ENCODE measurements at places on chromosomes 3 and 15.

GRCh38 chr3:194773216-194773615 is 87.5 kb downstream of the FAM43A start:
- no peak for DNase-seq

- DNase-seq = no peak
These were observed 10.8 kb upstream of the LRRC2 start for GRCh38 chr3:46576879-46577278.

GRCh38 chr15:84873997-84874396 is 10.5 kb upstream of the SLC28A1 start:
- no peak for DNase-seq

DNA sequence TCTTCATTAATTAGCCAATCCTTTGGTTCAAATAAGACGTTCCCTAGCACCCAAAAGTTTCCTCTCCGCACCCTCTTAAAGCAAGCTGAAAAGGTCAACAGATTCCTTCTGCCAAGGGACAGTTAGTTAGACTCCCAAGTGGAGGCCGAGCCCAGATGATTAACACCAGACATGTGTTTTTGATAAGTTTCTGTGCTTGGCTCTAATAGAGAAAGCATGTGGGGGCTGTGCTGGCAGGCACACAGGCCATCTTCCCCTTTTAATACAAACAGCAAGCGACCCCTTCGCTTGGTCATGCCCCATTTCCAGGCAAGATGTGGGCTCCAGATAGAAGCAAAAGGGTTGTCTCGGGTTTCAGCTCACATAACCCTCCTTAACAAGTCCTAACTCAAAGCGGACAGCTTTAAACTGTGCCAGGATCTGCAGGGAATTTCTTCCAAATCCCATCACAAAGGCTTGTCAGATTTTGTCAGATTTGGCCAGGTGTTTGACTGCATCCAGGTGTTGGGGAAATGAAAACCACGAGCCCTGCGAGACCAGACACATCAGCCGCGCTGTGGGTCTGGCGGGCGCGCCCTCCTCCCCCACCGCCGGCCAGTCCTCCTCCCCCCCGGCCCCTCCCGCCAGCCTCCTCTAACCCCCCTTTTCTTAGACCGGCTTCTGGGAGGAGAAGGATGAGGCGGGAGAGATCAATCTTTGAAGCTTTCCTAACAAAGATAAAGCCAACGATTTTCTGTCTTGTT is 3.3 kb downstream of the HES1 start:
- DNase-seq = no peak

DNA sequence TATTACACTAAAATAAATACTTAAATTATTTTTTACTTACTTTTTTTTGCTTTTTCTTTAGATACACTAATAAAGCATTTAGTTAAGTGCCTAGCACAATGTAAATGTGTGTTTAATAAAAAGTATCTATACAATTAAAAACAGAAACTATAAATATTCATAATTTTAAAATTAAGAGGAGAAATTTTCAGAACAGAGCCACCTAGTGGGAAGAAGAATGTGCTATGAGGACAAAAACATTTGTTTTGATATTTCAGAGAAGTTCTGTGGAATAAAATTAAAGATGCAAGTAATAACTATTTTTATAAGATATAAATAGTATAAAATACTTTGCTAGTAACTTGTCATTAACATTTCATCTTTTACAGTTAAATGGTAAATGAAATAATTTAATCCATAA is 33.6 kb upstream of the PLSCR5 start:
- no peak for DNase-seq

- DNase-seq = no peak
These were observed 20.9 kb downstream of the NME9 start for GRCh38 chr3:138308783-138309182.

DNA sequence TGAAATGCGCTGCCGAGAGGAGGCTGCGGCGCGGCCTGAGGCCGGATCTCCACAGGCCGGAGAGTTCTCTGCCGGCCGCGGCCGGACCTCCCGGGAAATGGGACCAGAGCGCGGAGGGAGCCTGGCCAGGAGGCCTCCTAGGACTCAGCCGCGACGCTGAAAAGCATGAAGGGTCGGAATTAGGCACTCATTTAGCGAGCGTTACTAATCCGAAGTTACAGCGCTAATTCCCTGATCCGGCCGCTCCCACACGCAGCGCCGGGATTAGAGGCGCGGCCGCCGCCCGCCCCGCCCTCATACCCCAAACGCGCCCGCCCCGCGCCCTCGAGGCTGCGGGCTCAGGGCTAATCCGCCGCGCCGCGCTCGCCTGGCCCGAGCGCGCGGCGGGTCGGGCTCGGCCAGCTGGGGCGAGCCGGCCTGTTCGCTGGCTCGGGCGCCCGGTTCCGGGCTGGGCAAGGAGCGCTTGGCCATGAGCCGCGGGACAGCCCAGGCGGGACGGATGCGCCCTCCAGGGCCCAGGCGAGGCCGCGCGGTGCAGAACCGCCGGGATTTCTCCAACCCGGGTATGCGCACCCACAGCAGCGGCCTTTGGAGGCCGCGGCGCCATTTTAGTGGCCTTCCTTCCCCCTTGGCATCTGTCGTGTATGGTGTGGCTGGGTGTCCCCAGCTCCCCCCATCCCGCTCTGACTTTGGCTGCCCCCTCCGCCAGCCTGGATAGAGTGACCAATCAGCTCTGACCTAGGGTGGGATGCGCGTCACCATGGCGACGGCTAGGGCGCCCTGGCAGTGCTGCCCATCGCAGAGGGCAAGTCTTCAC is 36.8 kb upstream of the POLG start:
- DNase-seq = peak; percentile 86

GRCh38 chr3:66372681-66373350 is 128.0 kb downstream of the LRIG1 start:
- no peak for DNase-seq

Data from D721Med (cell line).